ENCODE measurements at places on chromosomes 5 and 9.

- DNase-seq = peak; percentile 80
These were observed 39.8 kb upstream of the FUBP3 start for GRCh38 chr9:130539420-130540223.

GRCh38 chr9:127389381-127390247 is 7.4 kb upstream of the SLC2A8 start:
- no peak for DNase-seq

DNA sequence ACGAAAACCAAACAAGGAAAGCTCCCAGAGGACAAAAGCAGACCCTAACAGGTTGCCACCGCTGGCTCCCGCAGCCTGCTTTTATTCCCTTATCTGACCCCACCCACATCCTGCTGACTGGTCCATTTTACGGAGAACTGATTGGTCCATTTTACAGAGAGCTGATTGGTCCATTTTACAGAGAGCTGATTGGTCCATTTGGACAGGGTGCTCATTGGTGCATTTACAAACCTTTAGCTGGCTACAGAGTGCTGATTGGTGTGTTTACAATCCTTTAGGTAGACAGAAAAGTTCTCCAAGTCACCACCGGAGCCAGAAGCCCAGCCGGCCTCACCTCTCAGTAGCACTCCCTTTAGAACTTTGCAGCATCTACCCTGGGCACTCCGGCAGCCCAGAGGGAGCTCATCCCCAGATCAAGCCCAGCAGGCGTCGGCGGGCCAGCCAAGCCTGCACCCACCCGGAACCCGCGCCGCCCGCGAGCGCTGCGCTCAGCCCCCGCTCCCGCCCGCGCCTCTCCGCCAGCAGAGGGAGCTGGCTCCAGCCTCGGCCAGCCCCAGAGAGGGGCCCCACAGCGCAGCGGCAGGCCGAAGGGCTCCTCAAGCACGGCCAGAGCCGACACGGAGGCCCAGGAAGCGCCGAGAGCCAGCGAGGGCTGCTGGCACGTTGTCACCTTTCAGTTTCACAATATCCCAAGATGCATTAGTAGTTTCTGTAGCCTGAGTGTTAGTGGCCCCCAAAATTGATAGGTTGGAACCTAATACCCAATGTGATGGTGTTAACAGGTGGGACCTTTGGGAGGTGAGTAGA is 35.3 kb upstream of the CLPTM1L start:
- peak; percentile 43 for DNase-seq

GRCh38 chr9:87338088-87338989 is 159.3 kb upstream of the DAPK1 start:
- DNase-seq = no peak

DNA sequence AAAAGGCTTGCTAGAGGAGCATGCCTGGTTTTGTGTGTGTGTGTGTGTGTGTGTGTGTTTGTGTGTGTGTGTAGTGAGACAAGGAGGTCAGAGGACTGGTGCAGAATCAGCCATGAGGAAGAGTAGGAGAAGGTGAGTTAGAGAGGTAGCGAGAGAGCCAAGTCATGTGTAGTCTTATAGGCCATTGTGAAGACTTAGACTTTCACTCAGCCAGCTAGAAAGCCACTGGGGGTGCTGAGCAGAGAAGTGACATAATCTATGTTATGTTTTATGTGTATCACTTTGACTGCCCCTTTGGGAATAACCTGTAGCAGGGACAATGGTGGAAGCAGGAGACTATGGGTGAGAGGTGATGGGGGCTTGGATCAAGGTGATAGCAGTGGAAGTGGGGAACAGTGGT is 180.5 kb upstream of the CLINT1 start:
- no peak for DNase-seq

GRCh38 chr9:95284162-95285080 is 33.1 kb downstream of the FANCC start:
- DNase-seq = peak; percentile 42

GRCh38 chr5:1477341-1477740 is 32.1 kb upstream of the SLC6A3 start:
- DNase-seq = no peak

GRCh38 chr9:27304521-27304920 is 7.6 kb upstream of the EQTN start:
- DNase-seq = no peak

DNA sequence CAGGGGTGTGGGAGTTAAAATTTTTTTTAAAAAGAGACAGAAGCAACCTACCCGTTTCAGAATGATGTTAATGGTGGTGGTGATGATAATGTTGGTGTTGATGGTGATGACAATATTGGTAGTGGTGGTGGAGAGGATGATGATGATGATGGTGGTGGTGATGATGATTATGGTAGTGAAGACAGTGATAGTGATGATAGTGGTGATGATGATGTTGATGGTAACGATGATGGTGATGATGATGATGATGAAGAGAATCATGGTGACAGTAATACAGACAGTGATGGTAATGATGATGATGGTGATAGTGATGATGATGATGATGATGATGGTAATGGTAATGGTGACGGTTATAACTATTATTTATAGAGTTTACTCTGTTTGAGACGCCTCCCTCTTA is 117.6 kb downstream of the ICE1 start:
- DNase-seq = no peak

DNA sequence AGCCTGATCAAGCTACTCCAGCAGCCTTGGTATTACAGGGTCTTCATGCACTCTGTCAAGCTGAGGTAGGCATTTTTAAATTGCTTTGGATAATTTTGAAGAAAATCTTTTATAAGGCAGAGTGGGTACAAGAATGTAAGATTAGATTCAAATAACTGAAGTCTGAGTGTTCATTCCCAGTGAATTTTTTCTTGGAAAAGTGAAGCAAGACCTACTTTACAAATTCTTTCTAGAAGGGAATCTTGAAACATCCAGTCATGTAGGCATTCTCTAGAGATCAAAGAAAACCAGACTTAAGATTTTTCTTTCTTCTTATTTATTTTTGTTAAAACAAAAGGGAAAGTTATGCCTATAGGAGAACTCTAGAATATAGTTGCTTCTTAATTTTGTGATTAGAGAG is 139.0 kb downstream of the FOCAD start:
- DNase-seq = no peak

DNA sequence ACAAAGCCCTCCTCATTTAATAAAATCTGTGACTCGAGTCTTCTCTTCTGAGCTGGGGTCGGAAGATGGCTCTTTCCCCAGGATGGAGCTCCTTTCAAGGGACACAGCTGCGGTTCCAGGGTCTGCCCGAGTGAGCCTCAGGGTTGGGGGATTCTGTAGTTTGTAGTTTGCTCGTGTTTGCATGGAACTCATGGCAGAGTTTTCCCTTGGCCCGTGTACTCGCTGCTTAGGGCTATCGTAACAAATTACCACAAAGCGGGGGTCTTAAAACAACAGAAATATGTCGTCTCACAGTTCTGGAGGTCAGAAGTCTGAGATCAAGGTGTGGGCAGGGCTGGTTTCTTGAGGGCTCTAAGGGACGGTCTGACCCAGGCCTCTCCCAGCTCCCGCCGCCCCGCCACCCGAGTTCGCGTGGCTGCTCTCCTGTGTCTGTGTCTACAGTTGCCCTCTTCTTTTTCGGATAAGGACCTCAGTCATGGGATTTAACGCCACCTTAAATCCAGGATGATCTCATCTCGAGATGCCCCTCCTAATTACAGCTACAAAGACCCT is 13.9 kb upstream of the LPCAT1 start:
- no peak for DNase-seq

GRCh38 chr5:114419959-114420358 is 58.1 kb downstream of the KCNN2 start:
- no peak for DNase-seq

DNA sequence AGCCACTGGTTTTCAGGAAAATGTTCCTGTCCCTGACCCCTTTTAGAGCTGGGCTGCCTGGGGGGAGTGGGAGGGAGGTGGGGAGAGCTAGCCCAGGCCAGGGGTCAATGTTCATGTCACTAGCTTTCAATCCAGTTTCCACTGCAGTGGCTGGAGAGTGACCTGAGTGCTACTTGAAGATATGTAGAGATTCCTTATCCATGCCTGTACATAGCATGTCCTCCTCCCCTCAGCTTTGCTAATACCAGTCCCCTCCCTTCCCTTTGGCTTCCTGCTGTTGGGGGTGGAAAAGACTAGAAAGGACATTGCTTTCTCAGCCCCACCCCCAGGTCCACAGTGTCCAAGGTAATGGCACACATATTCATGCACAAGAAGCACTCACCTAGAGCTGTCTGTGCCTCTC is 7.8 kb downstream of the DNAJB5 start:
- DNase-seq = no peak

DNA sequence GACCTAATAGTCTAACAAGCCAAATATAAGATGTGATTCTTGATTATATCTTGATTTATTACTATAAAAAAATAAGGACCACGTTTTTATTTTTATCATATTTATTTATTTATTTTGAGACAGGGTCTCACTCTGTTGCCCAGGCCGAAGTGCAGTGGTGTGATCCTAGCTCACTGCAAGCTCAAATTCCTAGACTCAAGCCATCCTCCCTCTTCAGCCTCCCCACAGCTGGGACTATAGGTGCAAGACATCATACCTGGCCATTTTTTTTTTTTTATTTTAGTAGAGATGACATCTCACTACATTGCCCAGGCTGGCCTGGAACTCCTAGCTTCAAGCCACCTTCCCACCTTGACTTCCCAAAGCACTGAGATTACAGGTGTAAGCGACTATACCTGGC is 61.0 kb upstream of the LARP1 start:
- no peak for DNase-seq

- DNase-seq = no peak
These were observed 185.8 kb downstream of the DEPDC1B start for GRCh38 chr5:60514152-60514551.

DNA sequence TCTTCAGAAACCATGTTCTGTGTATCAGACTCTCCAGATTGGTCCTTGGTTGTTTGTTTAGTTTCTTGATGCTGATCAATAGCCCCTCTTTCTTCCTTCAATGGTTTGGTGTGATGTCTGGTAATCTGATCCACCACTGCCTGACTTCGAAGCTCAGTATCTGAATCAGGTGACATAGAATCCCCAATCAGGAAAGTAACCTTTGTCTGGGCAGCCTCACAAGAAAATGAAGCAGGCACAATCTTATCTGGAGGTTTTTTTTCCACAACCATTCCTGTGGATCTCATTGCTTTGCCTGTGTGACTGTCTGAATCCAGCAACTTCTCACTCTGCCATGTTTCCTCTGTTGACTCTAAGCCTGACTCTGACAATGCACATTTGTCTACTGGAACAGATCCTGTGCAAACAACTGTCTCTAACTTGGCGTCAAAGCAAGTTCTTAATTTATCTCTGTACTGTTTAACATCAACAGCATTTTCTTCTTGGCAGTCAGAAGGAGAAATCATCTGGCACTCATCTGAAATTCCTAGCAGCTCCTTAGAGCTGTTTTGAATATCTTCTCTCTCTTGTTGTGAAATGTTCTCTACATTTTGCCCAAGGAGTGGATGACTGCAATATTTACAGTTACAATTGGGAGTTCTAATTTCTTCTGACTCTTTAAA is 37.1 kb upstream of the RAPGEF6 start:
- peak; percentile 96 for DNase-seq

- no peak for DNase-seq
These were observed 39.5 kb upstream of the EGFL7 start for GRCh38 chr9:136623016-136623841.

Data from choroid plexus epithelial cell (primary cell).